ENCODE measurements at places on chromosomes 2 and 18.

- no peak for DNase-seq
Observed at GRCh38 chr2:223264541-223265193, 212.7 kb downstream of the KCNE4 start.

DNA sequence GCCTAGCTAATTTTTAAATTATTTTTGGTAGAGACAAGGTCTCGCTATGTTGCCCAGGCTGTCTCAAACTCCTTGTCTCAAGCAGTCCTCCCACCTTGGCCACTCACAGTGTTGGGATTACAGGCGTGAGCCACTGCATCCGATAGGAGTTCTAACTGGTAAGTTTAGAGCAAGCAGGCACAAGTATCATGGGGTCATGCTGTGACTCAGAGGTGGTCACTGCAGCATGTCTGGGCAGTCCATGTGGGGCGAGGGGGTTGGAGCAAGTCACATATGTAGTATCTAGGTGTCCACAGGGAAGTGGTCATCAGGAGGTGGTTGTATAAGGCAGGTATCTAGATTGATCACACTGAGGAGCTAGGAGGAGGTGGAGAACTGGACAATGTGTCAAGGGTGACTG is 22.7 kb upstream of the STARD7 start:
- no peak for DNase-seq

DNA sequence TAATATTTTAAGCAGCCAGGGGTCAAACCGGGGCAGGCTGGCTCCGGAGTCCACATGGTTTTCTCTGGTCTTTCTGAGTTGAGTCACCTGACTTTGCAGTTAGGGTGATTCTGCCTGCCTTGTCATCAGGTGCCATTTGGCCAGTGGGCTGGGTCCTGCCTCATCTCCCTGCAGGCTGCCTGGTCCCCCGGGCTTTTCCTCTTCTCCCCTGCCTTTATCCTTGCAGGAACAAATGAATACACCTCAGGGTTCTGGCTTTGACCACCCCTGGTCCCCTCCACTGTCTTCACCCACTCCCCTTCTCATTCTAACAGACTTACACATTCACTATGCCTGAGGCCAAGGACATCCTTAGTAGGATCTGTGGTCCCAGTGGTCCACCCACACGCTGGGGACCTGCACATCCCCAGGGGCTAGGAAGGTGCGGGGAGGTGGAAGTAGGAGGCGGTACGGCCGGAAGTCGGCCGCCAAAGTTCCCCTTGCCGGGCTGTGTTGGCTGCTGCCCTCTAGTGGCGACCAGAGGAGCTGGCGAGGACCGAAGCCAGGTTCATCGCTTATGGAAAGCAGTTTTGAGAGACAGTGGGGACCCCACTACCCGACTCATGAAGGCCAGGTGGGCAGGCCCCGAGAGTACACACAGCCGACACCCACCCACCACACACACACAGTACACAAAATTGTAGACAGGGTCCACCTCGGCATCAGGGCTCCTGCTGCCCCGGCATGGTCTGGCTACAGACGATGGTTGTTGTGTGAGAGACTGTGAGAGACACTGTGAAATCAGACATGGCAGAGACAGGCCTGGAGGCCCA is 6.3 kb upstream of the TEX261 start:
- peak; percentile 38 for DNase-seq

DNA sequence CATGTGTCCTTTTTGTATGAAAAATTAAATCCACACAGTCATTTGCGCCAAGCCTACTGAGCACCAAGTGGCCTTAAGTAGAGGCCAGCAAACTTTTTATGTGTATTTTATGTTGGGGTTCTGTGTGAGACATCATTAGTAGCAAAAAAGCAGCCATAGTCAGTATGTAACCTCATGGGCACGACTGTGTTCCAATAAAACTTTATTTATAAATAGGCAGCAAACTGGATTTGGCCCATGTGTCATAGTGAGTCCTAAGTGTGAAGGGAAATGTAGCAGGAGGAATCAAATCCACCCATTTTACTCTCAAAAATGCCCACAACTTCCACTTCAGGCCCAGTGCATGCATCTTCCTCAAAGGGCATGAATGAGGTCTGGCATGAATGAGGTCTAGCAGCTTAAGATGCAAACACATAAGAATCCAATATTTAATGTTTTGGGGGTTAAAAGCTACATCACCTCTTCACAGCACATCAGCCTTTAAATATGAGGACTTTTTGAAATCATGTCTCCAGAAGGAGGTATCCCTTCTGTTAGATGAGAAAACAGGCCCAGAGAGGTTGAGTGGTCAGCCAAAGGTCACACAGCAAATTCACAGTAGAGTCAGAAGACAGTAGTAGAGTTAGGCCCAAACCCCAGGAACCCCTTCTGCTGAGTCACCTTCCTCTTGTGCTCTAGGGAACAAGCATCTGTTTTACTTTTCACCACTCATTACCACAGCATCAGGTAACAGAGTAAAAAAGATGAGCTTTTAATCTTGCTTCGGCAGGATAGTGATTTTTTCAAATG is 45.6 kb downstream of the MREG start:
- DNase-seq = no peak

DNA sequence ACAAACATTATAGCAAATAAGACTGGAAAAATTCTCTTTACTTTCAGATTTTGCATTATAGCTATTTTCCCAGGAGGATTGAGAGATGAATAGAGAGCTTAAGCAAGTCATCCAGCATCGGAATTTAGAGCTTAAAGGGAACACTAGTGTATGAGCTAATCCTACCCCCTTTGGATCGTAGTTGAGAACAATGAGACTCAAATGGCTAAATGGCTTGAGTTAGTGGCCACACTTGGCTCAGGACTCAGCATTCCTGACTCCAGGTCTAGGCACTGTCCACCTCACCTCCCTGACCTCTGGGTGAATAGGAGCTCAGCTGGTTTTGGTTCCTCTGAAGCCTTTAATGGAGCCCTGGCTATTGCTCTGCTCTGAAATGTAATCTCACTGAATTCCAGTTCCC is 97.5 kb upstream of the CXCR4 start:
- no peak for DNase-seq

GRCh38 chr2:232456296-232457120 is 555 bp downstream of the ALPI start:
- DNase-seq = no peak

- DNase-seq = no peak
Observed at GRCh38 chr2:68411397-68412126, 46.5 kb downstream of the PLEK start.

DNA sequence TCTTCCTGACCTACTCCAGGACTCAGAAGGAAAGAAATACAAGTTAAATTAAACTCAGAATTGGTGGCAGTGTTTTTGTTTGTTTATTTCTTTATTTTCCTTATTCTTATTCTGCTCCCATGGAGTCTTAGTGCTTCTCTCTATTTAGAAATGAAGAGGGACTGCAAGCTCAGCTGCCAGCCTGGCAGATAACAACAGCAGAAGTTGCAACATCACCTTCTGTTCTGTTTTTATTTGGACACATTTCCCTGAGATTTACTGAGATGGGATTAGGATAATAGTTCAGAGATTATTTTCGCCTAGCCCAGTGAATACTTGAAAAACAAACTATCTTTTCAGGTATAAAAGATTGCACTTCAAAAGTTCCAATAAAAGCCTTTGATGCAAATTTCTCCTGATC is 70.4 kb upstream of the DTNA start:
- no peak for DNase-seq

- no peak for DNase-seq
Observed at GRCh38 chr18:26746826-26747475, 118.6 kb downstream of the AQP4 start.

DNA sequence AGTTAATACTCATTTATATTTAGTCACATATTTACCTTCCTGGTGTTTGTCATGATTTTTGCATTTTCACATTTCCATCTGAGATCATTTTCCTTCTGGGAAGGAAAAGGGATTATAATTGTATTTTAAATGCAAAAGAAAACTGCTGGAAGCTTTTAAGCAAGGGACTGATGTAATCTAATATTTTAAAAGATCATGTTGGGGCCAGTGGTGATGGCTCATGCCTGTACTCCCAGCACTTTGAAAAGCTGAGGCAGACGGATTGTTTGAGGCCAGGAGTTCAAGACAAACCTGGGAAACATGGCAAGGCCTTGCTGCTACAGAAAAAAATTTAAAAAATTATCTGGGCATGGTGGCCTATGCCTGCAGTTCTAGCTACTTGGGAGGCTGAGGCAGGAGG is 149.0 kb downstream of the MIB1 start:
- no peak for DNase-seq

DNA sequence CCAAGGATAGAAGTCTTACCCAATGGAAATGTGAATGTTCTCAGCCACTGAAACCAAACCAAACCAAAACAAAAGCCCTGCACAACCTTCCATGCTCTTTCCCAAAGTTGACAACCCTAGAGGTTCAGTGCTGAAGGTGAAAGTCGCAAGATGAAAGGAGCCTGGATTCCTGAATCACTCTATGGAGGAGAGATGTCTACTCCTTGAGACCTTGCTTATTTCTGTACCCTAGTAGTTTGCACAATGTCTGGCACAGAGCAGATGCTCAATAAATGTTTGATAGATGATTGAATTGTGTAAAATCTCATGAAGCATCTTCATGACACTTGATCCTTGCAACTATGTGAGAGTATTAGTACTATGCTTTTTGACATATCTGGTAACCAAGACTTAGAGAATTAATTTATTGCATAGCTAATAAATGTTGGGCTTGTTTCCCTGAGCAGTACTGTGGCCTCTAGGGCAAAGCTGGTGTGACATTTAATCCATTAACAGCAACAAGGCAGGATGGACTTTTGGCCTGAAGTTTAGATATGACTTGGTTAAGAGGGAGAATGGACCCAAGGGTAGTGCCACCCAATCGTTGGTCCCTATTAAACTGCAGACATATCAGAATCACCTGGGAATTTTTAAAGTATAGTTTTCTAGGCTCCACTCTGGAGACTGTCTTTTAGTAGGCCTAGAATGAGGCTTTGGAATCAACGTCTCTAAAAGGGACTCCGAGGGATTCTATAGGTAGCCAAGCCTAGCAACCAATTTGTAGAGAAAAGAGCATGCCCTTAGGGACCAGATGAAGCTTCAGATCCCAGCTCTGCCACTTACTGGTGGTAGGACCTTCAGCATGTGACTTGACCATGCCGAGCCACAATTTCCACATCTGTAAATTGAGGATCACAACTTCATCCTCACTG is 145.9 kb downstream of the DDX1 start:
- DNase-seq = no peak

- no peak for DNase-seq
Observed at GRCh38 chr2:241454837-241455485, 53.4 kb downstream of the STK25 start.

GRCh38 chr2:64405581-64406406 is 48.2 kb upstream of the LGALSL start:
- no peak for DNase-seq

- no peak for DNase-seq
Observed at GRCh38 chr2:16628314-16628713, 37.3 kb downstream of the CYRIA start.

DNA sequence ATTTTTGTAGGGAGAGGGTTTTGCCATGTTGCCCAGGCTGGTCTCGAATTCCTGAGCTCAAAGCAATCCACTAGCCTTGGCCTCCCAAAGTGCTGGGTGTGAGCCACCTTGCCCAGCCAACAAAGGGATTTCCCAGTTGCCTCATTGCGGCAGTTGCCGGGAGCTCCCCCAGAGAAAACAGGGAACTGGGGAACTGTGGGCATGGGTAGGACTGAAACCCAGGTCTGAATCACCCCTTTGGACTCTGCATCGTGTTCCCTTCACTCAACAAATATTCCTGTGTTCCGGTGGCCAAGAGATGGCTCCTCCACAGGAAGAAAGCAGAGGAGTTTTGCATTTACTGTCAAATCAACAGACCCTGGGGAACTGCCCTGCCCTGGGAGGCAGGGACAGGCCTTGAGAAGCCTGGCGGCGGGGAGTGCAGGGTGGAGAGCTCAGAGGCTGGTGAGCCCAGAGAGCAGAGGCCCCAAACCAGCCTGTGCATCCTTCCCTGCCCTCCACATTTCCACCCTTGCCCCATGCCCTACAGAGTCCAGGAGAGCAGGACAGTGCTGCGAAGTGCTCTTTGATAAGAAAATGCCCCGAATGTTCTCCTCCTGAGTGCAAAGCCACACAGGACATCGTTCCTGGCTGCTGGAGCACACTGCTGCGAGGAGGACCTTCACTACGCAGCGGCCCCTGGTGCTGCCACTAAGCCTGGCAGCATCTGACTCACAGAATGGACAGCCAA is 24.9 kb downstream of the MYO7B start:
- no peak for DNase-seq

- DNase-seq = no peak
Observed at GRCh38 chr2:136376798-136377211, 258.9 kb upstream of the CXCR4 start.

DNA sequence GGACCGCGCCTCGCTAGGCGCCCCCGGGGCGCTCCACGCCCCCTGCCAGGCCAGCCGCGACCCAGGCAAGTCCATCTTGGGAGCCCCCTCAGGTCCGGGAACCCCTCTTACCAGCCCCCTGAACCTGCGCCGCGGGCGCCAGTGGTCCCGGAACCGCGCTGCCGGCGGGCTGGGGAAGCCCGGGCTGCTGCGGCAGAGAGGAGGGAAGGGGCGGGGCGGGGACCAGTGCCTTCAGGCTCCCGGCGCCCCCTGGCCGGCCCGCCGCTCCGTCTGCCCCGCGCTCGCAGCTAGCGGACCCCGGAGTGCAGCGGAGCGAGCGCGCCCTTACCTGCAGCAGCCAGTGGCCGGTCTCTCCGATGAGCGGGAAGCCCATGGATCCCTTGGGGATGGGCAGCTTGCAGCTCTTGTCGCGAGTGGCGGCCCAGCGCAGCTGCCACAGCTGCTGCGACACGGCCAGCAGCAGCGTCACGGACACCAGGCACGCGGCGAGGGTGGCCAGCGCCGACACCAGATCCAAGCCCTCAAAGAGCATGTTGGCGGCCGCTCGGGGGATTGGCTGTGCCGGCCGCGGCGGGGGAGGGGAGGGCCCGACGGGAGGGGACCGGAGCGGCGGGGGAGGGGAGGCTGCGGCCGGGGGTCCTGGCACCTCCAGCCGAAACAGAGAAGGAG is at the start of gene CYP26B1:
TSS of gene CYP26B1 (minus strand) at position 560 of the 669 bp plus-strand sequence. CDS start at position 532, 28 bp downstream.
- no peak for DNase-seq

GRCh38 chr2:36486521-36487044 is 111.4 kb downstream of the FEZ2 start:
- DNase-seq = no peak

DNA sequence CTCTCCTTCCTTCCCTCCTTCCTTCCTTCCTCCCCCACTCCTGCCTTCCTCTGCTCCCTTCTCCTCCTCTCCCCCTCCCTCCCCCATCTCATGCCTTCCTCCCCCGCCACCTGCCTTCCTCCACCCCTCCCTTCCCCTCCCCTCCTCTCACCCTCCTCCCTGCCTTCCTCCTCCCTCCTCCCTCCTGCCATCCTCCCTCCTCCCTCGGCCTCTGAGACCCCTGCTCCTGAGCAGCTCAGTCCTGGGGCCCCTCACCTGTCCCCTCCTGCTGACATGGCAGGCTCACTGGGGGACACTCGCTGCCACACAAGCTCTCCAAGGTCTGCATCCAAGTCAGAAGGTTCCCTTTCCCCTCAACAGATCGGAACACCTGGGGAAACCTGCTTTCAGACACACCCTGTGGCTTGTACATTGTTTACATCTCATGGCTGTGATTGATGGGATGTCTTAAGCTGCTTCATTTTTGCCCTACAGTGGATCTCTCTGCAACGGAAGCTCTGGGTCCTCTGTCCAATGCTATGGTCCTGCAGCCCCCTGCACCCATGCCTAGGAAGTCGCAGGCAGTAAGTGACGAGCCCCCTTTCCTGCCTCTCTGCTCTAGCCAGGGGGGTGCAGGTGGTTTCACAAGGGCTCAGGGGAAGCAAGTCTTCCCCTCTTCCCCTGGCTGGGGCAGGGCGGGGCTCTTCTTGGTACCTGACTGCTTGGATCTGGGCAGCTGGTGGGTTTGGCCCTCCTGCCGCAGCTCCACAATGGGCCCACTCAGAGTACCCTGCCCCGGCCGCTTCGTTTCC is 22.9 kb downstream of the ITGB1BP1 start:
- no peak for DNase-seq

All from muscle of arm (tissue), 14 donors.